Retina (tissue), 1 donor: ENCODE measurements at places on chromosomes 16 and 17.

- peak; percentile 76 for DNase-seq
Observed at GRCh38 chr17:76382351-76382802, 2.0 kb upstream of the SPHK1 start.

- DNase-seq: no peak
Observed at GRCh38 chr16:77970371-77970770, 52.0 kb upstream of the CLEC3A start.

- peak; percentile 78 for DNase-seq
Observed at GRCh38 chr16:23182206-23182678, 303 bp upstream of the SCNN1G start.

DNA sequence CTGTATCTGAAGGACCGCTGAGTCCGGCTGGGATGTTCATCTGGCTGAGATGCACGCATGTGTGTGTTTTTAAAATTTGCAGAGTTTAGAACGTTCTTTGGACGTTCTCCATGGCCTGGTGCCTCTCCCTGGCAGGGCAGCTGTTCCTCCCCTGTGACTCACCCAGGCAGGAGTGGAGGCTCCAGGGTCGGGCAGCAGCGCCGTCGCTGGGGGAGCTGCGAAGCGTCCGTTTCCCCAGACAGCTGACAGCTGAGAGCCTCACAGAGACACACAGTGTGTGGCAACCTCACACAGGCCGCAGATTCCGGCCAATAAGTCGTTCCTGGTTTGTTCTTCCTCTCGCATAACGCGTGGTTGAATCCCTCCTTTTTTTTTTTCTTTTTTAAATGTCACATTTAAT, 80.6 kb downstream of the OR1D5 start:
- peak; percentile 34 for DNase-seq

DNA sequence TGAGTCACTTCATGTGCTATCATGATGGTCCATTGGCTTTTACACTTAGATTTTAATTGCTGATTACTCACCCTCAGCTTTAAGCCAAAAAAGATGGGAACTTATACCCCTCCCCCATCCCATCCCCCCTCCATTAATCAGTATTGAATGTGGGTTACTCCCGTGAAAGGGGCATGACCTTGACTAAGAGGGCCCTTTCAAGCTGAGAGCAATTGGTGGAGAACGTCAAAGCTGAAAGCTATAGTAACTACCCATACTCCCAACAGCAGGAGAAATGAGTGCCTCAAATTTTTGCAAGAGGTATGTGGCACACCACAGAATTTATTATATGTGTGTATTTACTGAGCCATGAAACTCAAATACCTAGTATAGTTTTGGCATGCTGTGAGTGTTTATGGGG, 99.7 kb upstream of the CDH8 start:
- DNase-seq: no peak

DNA sequence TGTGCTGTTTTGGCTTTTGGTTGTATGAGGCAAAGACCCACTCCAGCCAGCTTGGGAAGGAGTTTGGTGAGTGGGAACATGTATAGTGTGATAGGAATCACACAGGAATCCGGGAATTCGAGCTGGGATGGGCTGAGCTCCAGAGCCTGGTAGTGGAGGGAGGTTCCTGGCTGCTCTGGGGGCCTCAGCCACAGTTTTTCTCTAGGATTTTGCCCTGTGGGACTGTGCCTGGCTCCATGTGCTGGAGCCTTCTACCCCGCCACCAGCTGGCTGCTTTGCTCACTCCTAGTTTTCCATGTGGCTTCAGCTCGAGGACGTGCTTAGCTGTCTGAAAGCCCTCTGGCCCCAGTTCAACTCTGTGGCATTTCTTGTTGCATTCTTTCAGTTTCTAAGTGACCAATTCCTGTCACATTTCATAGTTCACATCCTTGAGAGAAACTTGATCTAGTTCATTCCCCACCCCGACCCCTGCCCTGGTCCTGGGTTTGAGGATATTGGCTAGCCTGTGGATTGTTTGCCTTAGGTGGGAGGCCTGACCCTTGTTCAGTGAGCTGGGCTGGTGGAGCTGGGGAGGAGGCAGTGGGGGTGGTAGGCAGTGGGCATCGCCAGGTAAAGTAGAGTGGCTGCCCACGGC, 5.0 kb downstream of the SEC14L1 start:
- DNase-seq: no peak

- DNase-seq: no peak
Observed at GRCh38 chr16:7303660-7304200, 28.9 kb upstream of the RBFOX1 start.
